ENCODE measurements at places on chromosomes 11 and 22.
A peak's percentile ranks its signal among the peaks of the same experiment; 100 is the strongest.

GRCh38 chr22:45453764-45454163 is 40.3 kb downstream of the RIBC2 start:
- no peak for DNase-seq

- peak; percentile 81 for DNase-seq
Measured at GRCh38 chr22:41028841-41029240, 63.6 kb upstream of the EP300 start.

DNA sequence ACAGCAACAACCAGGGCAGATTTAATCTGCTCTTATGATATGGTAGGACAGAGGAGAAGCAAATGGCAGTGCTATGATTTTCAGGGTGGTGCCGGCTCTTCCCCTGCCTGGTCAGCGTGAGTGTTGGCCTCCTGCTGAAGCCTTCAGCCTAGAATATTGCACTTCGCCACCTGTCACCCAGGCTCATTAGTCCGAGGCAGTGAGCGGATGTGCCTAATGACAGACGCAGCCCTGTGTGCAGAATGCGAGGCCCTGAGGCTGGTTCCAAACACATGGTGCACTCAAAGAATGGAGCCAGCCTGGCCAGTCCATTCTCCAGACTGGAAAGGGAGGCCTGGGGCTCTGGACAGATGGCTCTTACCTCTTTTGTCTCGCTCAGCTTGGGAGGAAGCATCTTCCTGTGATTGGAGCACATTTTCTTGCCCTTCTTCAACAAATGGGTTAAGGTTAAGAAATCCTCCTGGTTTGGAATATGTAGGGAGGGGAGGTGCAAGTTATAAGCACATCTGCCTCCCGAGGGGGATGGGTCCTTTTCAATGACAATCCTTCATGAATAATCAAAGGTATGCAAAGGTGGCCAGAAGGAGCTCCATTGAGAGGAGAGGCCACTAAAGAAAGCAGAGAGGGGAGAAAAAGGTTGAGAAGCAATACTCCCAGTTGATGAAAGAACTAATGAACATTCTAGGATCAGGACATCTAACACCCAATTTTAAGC is 39.7 kb upstream of the GALNT18 start:
- DNase-seq = no peak

DNA sequence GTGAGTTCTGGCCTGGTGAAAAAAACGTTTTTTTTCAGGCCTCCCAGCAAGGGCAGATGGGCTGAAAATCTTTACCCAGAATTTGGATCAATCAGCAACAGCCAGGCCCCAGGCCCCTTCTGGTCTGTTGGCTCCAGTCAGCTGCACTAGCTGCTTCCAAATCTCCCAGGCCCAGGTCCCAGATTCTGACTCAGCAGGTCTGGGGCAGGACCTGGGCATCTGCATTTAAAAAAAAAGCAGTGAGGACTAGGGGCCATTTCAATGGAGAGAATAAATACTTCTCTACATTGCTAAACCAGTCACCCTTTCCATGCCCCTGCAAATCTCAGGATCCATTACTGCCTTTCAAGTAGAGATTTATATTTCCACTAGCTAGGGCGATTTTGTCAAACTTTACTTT is 4.3 kb downstream of the SLC15A3 start:
- no peak for DNase-seq

DNA sequence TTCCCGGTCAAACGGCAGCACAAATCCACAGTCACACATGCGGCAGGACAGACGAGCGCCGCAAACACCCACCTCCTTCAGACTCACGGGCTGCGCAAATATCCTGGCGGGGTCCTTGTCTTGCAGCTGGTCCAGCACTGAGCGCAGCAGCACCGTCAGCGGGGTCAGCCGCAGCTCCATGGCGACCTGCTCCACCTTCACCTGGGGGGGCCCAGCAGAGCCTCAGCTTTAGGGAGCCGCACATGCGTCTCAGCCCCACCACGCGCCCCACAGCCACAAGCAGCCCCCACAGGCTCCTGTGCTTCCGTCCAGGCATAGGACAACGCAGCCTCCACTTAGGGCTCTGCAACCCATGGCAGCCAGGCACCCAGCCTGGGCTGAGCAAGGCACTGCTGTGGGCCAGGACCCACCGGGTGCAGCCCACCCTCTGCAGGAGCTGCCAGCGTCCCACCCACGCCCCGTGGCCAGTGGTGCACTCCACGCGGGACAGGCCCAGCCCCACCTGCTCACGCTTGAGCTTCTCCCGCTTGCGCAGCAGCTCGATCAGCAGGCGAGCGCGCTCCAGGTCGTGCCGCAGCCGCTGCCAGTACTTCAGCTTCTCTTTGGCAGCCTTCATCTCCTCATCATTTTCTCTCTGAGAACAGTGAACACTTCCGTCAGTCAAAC is 29.1 kb downstream of the BRD1 start:
- DNase-seq = no peak

DNA sequence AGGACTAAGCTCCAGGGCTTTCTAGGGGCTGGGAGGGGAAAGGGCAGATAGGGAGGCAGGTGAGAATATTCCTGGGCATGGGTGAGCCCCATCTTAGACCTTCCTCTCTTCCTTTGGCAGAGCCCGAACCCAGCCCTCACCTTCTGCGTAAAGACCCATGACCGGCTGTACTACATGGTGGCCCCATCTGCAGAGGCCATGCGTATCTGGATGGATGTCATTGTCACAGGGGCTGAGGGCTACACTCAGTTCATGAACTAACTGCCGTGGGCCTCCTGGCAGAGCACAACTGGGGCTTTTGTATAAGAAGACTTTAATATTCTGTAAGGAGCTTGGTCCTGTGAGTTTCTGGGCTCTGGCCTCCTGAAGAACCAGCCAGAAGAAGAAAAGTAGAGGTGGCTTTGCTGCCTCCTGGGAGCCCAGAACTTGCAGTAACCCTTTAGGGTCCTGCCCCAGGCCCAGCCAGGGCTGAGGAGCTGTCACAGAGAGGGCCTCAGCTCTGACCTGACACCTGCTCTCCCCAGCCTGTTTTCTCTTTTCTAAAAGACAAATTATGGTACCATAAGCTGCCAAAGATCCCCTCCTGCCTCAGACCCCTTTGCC is 22.8 kb downstream of the TREH start:
- DNase-seq = no peak

GRCh38 chr11:71181566-71181965 is 70.8 kb downstream of the SHANK2 start:
- no peak for DNase-seq

- DNase-seq = no peak
Measured at GRCh38 chr11:6563121-6563619, 40.2 kb downstream of the RRP8 start.

DNA sequence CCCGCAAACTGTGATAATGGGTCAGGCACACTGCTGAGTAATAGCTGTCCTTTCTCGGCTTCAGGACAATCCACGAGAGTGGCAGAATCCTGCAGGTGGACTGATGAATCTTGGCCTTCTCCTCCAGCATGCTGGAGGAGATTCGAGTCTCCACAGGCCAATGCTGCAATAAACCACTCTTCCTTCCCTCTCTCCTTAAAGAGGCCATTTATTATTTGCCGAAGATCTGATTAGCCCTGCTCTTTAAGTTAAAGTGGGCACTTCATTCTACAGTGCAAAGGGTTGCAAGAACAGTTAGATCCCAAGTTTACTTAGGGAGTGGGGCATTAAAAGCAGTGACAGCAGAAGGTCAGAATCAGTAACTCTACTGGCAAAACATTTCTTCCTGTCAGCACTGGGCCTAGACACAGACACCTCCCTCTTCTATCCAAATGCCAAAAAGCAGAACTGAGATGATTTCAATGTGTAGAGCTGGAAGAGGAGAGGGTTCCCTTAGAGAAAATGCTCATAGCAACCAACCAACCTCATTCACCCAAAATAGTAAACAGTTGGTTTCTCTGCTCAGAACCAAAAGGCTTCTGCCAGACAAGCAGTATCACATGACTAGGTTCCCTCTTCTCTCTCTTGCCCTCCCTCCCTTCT is 121.7 kb downstream of the SGSM3 start:
- no peak for DNase-seq

DNA sequence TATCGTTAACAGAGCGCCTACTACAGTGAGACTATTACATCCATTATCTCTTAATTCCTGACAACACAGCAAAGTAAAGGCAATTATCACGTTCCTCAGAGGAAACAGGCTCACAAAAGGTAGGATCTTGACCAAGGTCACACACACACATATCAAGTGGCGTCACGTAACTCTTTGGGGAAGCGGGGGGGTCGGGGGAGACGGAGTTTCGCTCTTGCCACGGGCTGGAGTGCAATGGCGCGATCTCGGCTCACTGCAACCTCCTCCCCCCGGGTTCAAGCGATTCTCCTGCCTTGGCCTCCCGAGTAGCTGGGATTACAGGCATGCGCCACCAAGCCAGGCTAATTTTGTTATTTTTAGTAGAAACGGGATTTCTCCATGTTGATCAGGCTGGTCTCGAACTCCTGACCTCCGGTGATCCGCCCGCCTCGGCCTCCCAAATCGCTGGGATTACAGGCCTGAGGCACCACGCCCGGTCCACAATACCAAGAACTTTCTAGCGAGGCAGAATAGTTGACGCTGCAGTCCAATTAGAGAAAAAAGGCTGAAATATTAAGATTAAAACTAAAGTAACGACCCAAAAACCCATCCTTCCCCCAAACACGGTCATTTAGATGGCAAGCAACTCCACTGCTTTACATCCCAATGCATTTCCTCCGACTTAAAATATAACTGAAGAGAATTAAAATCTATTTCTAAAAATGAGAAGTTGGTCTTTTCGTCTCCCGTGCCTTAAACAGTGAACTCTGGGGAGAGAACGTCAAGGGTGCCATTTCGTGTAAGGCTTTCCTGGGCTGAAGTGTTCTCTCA is 1.2 kb downstream of the DDX17 start:
- DNase-seq = no peak

DNA sequence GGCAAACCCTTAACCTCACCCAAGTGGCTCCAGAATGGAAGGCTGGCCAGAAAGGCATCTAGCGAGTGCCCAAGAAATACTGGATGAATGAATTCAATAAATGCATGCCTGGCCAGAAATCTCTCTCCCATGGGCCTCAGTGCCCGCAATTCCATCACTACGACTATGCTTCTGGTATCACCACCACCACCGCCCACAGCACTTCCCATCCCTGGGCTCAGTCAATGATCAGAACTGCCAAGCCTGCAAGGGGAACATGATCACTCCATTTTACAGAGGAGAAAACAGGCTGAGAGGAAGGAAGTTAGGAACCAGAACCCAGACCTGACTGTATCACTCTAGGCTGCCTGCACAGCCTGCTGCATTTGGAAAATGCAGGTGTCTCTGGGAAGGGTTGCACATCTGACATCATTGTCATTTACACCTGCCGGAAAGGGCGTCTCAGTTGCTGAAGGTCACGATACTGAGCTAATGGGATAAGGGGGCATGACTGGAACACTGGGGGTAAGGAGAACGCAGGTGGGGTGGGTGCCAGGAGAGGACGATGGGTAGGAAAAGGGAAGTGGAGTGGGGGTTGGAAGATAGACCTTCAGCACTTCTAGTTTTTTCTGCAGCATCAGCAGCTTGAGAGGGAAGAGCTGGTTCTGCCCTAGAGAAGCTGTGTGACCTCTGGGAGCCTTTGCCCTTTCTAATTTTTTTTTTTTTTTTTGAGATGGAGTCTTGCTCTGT is 3.2 kb downstream of the GPR152 start:
- no peak for DNase-seq

GRCh38 chr11:71215425-71215965 is 36.9 kb downstream of the SHANK2 start:
- no peak for DNase-seq

GRCh38 chr22:25210793-25211192 is 8.6 kb upstream of the CRYBB2 start:
- DNase-seq = no peak

GRCh38 chr11:76627606-76628005 is 42.9 kb downstream of the LRRC32 start:
- no peak for DNase-seq

DNA sequence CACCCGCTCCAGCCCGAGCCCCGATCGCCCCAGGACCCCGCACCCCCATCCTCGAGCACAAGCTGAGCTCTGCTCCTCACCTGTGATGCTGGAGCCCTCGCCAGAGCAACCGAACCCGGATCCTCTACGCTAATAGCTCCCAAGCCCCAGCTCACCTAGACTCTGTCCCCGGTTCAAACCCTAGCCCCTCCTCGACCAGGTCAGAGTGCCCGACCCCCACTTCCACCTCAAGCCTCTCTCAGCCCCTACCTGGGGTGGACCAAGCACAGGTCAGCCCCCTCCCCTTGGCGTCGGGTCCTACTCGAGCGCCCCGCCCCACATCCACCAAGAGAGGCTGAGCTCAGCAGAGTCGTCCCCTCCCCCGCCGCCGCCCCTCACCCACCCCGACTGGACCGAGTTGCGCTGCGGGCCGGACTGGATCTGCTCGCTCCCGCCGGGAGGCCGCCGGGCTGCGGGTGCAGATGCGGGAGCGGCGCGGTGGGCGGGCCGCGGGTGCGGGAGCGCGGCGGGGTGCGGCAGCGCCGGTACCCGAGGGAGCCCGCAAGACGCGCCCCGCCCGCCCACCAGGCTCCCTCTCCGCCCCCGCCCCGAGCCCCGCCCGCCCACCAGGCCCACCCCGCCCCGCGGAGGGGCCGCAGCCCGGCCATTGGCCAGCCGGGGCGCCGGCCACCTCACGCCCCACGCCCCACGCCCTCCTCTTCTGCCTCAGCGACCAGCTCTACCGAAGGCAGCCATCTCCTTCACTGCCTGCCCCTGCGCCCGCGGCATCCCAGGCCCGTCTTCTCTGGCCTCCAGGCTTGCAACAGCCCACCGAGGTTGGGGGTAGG is 577 bp upstream of the DKK3 start:
- DNase-seq = no peak

DNA sequence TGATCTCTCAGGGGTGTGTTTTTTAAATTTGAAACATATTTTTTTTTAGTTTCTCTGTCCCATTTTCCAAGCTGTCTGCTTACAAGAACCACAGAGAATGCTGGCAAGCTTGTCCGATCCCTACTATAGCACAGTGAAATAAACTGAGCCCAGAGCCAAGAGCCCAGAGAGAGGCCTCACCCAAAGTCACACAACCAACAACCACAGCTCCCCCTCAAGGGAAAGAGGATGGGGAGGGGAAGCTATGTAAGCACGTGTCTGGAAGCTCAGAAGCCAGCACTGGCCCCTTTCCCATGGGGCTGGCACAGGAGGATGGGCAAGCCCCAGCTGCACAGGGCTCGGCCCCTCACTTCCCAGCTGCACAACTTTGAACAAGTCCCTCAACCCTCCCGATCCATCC is 3.2 kb upstream of the SART1 start:
- no peak for DNase-seq

GRCh38 chr11:64276653-64277431 is 7.6 kb downstream of the BAD start:
- no peak for DNase-seq

Data from kidney epithelial cell (primary cell).